Naive thymus-derived CD8-positive, alpha-beta T cell (primary cell): ENCODE measurements at places on chromosomes 5 and 9.
A peak's percentile ranks its signal among the peaks of the same experiment; 100 is the strongest.

GRCh38 chr9:127098916-127099553 is 23.4 kb downstream of the ANGPTL2 start:
- H3K27ac ChIP-seq: no peak overlapping the region
- no peak overlapping the region for H3K4me3 ChIP-seq
- H3K4me1 ChIP-seq: no peaks in the 10 kb centered on the region
- no peaks in the 10 kb centered on the region for H3K27me3 ChIP-seq
- H3K36me3 ChIP-seq: no peaks in the 10 kb centered on the region

DNA sequence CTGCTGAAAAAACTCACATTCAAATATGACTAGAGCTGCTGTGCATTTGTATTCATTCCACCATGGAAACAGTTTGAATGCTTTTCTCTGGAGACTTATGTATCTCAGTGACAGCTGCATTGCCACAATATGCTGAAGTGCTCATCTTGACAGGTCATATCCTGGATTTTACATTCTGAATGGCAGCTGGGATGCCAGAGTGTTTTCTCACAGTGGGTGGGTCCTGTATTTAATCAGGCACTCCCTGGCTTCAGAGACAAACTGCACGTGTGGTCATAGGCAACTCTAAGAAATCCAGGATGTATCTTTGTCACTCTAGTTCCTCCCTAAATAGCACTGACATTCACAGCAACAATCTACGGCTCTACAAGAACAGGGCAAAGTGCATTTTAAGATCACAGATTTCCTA is 75.6 kb downstream of the ST8SIA4 start:
- H3K4me1 ChIP-seq: peaks cover 24% of the 10 kb centered on the region
- no peak for DNase-seq
- no peak overlapping the region for H3K27ac ChIP-seq

DNA sequence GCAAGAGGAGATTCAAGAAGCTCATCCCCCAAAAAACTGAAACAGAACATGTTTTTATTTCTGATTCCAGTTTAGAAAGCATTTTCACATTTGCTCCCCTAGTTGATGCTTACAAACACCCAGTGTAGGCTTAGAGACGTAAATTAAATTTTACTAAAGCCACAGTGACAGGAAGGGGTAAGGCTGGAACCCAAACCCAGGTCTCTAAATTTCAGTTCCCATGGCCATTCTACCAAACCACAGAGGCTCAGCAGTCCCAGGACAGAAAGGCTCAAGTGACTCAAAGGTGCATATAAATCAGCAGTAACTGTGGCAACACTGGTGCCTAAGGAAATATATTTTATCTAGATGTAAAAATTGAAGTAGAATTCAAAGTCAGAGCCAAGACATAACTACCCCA is 128.7 kb downstream of the CEP120 start:
- H3K36me3 ChIP-seq: no peaks in the 10 kb centered on the region
- no peak for DNase-seq
- no peak overlapping the region for H3K4me3 ChIP-seq
- no peak overlapping the region for H3K27ac ChIP-seq
- H3K27me3 ChIP-seq: peaks cover 13% of the 10 kb centered on the region

DNA sequence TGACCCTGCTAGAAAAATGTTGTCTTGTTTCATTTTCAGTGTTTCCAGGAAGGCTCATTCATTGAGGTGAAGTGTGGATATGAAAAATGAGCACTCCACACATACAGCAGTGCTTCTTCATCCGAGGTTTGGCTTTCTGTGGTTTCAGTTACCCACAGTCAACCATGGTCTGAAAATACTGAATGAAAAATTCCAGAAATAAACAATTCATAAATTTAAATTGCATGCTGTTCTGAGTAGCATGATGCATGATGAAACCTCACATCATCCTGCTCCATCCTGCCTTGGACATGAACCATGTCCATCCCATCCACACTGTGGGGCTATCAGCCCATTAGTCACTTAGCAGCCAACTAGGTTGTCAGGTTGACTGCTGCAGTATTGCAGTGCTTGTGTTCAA is 10.4 kb upstream of the SLC45A2 start:
- no peak for DNase-seq
- H3K36me3 ChIP-seq: no peaks in the 10 kb centered on the region
- no peak overlapping the region for H3K4me3 ChIP-seq
- peaks cover 4% of the 10 kb centered on the region for H3K4me1 ChIP-seq
- no peaks in the 10 kb centered on the region for H3K27me3 ChIP-seq
- H3K27ac ChIP-seq: no peak overlapping the region

DNA sequence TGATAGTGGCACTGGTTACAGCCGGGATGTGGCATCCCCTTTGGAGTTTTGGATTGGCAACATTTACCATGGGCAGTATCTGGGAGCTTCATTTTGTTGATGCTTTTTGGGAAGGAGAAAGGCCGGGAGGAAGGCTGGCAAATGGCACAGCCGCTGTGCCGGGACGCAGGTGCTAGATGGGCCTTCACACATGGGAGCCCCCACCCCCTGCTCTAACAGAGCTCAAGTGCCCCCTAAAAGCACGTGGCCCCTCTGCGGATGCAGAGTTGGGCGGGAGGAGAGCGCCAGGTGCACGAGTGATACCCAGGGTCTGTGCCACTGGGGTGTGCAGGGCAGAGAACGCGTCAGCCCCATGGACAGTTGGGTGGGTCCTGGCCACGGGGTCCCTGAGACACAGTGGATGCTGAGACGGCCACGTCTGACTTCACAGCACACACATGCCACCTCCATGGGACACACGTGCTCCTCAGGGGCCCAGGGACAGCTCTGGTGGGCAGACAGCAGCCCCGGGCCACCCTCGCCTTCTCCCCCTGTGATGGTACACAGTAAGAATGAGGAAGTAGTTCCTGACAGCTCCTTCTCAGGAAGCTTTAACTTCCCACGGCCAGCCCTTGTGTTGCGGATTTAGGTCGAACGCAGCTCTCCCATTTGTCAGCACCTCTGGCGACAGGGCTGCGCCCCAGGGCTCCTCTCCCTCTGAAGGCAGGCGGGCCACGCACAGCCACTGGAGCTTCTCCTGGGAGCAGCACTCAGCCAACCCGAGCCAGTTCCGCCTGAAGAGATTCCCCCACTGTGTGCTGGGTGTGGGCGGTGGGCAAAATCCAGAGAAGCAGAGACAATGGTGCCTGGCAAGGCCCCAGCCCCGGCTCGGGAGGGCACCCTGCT is 10.8 kb downstream of the SLC9A3 start:
- DNase-seq: no peak
- H3K4me3 ChIP-seq: no peak overlapping the region
- H3K27ac ChIP-seq: no peak overlapping the region
- no peaks in the 10 kb centered on the region for H3K36me3 ChIP-seq
- H3K4me1 ChIP-seq: no peaks in the 10 kb centered on the region
- H3K27me3 ChIP-seq: peaks cover 12% of the 10 kb centered on the region

DNA sequence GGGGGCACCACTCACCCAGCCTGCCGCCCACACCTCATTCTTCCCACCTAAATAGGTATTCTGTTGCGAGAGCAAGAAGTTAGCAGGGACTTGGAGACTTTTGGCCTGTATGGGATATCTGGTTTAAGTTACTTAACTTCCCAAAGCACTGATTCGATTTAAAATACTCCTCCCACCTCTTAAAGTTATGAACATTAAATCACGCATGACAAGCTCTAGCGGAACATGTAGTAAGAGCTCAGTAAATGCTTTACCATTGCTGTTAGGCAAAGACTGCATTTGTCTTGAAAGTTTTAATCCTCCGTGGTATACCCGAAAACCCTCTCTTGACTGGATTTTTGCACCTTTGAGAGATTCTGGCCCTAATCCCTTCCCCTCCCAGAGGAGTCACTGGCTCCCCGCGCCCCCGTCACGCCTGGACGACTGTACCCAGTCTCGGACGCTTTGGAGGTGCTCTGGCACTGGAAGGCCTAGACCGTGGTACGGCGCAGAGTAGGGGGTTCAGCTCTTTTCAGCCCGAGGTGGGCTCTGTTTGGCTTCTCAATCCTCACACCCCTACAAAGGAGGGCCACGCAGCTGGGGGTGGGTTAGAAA is 4.4 kb downstream of the GDNF start:
- peaks cover 9% of the 10 kb centered on the region for H3K4me1 ChIP-seq
- no peak for DNase-seq
- H3K27ac ChIP-seq: no peak overlapping the region

DNA sequence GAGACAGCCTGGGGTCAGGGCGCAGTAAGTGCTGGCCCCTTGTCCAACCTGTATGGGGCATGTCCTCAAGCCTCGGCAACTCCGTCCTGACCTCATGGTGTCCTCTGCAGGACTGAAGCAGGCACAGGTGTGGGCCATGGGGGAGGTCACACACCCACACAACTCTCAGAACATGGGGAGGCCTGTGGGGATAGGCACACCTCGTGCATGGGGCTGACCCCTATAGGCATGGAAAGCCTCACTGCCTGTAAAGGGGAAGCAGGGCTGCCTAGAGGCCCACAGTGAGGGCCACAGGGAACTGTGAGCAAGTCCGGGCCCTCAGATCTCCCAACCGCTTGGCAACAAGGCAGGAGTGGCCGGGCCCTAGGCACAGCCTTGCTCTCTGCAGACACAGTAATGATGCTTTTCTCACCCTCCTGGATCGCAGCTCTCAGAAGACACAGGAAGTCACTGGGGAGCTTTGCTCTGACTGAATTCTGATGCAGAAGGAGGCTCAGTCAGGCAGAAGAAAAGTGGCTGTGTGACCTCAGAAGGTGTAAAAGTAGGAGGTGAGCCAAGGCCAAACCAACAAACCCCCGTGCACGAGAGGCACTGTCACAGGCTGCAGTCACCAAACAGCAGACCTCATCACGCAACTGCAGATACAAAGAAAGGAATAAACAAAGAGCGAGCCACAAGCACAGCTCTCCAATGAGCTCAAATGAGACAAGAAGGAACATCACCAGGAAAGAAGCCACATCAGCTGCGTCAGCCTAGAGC is 5.4 kb downstream of the IPPK start:
- peak overlapping the region; percentile 88 for H3K27ac ChIP-seq
- no peaks in the 10 kb centered on the region for H3K36me3 ChIP-seq
- H3K4me1 ChIP-seq: peaks cover 71% of the 10 kb centered on the region
- no peaks in the 10 kb centered on the region for H3K27me3 ChIP-seq

- H3K36me3 ChIP-seq: peaks cover 7% of the 10 kb centered on the region
- no peak for DNase-seq
- no peaks in the 10 kb centered on the region for H3K4me1 ChIP-seq
- H3K4me3 ChIP-seq: no peak overlapping the region
- no peak overlapping the region for H3K27ac ChIP-seq
These were observed 1266.2 kb upstream of the CDH18 start for GRCh38 chr5:21254161-21254560.

DNA sequence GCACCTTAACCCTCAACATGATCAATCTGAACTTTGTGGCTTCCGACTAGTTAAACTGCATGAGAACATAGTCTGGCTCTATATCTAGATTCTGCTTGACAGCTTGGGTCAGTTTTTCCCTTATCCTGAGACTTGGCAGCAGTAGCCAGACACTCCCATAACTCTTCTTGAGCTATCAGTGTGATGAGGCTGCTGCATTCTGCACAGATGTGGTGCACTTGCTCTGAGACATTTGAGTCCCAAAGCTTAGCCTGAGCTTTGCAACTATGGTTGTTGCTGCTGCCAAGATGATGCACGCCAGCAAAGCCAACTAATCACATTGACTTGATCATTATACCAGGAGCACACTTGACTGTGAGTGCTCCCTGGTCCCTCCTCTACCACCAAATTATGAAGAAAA is 36.2 kb downstream of the MOCS2 start:
- no peak overlapping the region for H3K4me3 ChIP-seq
- peaks cover 4% of the 10 kb centered on the region for H3K27me3 ChIP-seq
- DNase-seq: no peak
- H3K4me1 ChIP-seq: no peaks in the 10 kb centered on the region

- peaks cover 2% of the 10 kb centered on the region for H3K4me1 ChIP-seq
- no peak overlapping the region for H3K4me3 ChIP-seq
- H3K27me3 ChIP-seq: no peaks in the 10 kb centered on the region
- H3K36me3 ChIP-seq: no peaks in the 10 kb centered on the region
These were observed 550.6 kb upstream of the CLINT1 start for GRCh38 chr5:158409507-158409906.

GRCh38 chr9:131407717-131408195 is 13.9 kb downstream of the PRRC2B start:
- peak overlapping the region; percentile 93 for H3K27ac ChIP-seq
- H3K4me1 ChIP-seq: peaks cover 95% of the 10 kb centered on the region
- peak; percentile 60 for DNase-seq
- H3K4me3 ChIP-seq: peak overlapping the region; percentile 63
- H3K27me3 ChIP-seq: no peaks in the 10 kb centered on the region
- no peaks in the 10 kb centered on the region for H3K36me3 ChIP-seq

- H3K27ac ChIP-seq: no peak overlapping the region
- H3K36me3 ChIP-seq: no peaks in the 10 kb centered on the region
- H3K4me1 ChIP-seq: no peaks in the 10 kb centered on the region
- no peak overlapping the region for H3K4me3 ChIP-seq
- no peak for DNase-seq
These were observed 518.4 kb downstream of the TAF11L14 start for GRCh38 chr5:18152671-18153070.

DNA sequence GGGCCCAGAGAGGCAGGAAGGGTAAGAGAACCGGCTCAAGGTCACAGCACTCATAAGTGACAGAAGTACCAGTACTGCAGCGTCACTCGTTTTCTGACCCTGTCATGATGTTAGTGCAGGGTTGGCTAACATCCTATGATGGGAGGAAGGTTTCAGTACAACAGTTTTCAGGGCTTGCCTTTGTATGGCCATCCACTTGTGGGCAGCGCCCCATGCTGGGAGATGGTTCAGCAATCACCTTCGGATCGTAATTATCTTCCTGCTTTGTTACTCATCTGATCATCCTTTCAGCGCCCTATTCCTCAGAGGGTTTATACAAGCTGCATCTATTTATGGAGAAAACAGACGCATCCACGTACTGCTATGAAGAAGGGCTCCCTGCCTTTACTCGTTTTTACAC is 2.4 kb downstream of the MAP1B start:
- peaks cover 28% of the 10 kb centered on the region for H3K27me3 ChIP-seq
- DNase-seq: no peak
- peaks cover 15% of the 10 kb centered on the region for H3K4me1 ChIP-seq
- H3K27ac ChIP-seq: no peak overlapping the region
- H3K36me3 ChIP-seq: no peaks in the 10 kb centered on the region
- H3K4me3 ChIP-seq: no peak overlapping the region

- no peak overlapping the region for H3K27ac ChIP-seq
- no peak for DNase-seq
- H3K36me3 ChIP-seq: no peaks in the 10 kb centered on the region
These were observed 12.7 kb downstream of the CSF2 start for GRCh38 chr5:132086277-132086794.

DNA sequence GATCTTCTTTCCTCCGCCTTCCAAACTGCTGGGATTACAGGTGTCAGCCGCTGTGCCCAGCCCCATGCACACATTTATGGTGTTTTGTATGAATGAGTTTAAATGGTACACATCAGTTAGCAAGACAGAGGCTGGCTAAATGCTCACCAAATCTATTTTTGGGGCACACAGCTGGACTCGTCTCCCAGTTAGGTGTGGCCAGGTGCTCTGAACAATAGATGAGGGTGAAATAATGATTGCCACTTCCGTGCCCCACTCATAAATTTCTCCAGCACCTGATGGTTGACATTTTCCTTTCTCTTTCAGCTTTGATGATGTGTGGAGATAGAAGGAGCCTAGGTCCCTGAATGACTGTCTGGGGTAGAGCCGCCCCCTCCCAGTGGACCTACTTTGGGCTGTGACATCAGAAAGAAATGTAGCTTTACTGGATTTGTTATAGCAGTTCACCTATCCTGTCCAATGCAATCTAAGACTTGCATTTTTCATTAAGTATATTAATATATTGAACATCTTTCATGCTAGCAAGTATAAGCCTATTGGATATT is 8.6 kb upstream of the RAPGEF1 start:
- no peak for DNase-seq
- no peaks in the 10 kb centered on the region for H3K27me3 ChIP-seq
- no peaks in the 10 kb centered on the region for H3K36me3 ChIP-seq
- H3K27ac ChIP-seq: no peak overlapping the region
- H3K4me3 ChIP-seq: no peak overlapping the region
